ENCODE measurements at places on chromosomes 6 and 20.

GRCh38 chr20:50876063-50876685 is 55.1 kb downstream of the ADNP start:
- no peak for DNase-seq

- DNase-seq: peak; percentile 82
Measured at GRCh38 chr6:73580247-73581149, 59.7 kb upstream of the EEF1A1 start.

DNA sequence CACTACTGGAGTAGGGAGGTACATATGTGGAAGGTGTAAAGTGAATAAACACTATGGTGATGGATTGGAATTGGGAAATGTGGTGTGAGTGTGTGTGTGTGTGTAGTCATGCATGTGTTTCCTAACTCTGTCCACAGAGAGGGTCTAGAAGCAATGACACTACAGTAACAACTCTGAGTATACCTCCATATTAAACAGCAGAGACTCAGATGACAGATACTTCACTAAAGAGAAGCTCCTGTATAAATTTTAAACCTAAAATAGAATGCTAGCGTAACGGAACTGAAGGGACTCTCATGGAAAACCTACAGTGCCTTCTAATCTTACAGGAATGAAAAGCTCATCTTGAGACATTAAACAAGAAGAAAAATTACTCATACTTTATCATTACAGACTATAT is 150.5 kb downstream of the SLC16A10 start:
- no peak for DNase-seq

DNA sequence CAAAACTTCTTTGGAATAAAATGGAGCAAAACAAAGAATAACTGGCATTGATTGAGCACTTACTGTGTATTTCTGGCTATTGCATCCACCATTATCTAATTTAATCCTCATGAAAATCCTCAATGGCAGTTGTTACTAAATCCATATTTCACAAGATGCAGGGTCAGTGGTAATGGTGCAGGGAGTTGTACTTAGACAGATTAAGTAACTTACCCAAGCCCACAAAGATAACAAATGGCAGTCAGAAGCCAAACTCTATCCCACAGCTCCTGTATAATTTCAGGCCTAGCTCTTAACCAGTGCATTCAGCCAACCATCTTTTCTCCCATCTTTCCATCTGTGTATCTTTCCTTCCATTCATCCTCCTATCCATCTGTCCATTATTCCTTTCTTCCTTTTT is 29.3 kb upstream of the SSTR4 start:
- DNase-seq: no peak

DNA sequence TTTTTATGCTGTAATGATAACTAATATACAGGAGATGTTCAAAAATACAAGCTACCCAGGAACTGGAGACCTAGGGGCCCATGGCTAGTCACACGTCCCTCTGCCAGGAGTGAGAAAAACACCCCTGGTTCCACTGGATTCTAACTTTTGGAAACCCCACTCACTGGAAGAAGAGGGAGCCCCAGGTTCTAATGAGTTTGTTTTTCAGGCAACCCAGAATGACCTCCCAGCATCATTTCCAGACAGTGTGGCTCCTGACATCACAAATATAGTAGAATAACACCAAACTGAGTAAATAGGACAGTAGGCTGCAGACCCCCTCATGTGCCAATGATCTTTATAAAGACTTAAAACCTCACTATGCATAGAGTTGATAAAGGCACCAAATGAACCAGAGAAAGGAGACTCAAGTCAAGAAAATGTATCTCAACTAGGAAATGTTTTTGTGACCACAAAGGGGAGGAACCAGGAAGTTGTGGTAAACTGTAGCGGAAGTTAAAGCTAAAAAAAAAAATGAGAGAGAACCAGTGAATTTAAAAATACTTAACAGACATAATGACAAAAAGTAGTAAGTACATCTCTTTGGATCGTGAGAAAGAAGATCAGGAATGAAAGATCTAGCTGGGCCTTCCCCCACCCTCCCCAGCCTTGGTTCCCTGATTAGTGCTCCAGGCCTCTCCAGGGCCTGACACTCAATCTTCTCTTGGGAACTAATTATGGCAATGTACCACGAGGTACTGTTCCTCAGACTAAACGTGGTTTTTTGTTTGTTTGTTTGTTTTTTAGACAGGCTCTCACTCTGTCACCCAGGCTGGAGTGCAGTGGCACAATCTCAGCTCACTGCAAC is 19.8 kb downstream of the HLA-E start:
- no peak for DNase-seq

GRCh38 chr6:85460154-85460920 is 10.5 kb downstream of the NT5E start:
- no peak for DNase-seq

DNA sequence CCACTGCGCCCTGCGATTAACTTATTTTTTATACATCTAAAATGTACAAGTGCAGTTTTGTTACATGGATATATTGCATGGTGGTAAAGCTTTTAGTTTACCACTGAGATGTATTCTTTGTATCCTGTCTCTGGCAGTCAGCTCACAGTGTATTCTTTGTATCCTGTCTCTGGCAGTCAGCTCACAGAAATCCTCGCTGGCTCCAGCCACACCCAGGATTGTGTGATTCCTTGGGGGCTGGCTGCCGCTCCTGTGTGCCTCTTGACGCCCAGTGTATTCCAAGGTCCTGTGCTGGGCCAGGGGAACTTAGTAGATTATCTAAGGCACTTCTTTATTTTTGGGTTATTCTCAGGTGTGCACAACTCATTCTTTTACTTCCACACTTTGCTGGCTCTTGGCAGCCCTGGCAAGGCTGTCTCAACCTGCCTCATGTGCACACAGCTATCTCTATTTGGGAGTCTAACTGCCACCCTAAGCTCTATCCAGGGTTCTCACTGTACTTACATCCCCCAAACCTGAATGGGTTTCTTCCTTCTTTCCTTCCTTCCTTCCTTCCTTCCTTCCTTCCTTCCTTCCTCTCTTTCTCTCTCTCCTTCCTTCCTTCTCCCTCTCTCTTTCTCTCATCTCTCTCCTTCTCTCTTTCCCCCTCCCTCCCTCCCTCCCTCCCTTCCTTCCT is 12.4 kb upstream of the RNF24 start:
- DNase-seq: no peak

- DNase-seq: no peak
Measured at GRCh38 chr6:24778121-24778520, 3.4 kb downstream of the GMNN start.

DNA sequence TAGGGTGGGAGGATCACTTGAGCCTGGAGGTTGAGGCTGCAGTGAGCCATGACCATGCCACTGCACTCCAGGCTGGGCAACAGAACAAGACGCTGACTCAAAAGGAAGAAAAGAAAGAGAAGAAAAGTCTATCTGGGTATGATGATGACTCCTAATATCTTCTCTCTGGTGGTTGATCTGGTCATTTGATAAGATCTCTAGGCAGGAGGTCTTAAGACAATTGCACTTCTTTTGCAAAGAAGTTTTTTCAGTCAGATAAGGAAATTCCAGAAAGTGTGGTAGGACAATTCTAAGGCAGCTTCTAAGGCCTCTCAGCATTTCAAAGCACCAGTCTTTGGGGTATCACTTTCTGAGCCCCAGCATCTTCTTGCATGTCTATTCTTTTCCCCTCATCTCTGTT is 7.7 kb upstream of the AIF1 start:
- no peak for DNase-seq

DNA sequence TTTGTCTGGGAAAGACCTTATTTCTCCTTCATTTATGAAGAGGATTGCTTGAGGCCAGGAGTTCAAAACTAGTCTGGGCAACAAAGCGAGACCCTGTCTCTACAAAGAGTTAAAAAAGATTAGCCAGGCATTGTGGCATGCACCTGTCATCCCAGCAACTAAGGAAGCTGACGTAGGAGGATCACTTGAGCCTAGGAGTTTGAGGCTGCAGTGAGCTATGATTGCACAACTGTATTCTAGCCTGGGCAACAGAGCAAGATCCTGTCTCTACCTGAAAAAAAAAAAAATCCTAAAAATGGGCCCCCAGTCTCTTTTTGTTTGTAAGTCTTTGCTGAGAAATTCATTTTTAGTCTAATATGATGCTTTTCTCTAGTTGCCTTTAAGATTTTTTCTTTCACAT is 29.2 kb upstream of the EIF2S2 start:
- DNase-seq: no peak

- DNase-seq: peak; percentile 62
Measured at GRCh38 chr20:24991897-24992486, 559 bp downstream of the APMAP start.

DNA sequence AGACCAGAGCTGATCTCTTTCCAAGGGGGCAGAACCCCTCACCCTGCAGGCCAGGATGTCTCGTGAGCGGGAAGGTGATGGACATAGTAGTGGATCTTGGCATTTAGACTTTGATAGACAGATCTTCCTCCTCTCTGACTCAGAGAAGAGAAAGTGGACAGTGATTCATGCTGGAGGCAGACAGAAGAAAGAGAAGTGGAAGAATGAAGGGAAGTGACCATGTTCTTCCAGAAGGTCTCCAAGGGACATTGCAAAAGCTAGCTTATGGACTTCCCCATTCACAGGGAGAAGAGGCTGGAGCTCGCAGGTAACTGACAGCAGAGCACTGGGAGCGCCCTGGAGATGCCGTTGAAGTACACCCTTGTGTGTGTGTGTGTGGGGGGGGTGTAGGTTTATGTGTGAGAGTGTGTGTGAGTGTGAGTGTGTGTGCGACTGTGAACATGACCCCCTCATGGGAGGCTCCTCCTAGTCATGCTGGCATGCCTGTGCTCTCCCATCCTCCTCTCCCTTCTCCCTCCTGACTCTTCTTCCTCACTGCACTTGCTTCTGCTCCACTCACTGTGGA is 8.0 kb upstream of the RAET1L start:
- DNase-seq: no peak

DNA sequence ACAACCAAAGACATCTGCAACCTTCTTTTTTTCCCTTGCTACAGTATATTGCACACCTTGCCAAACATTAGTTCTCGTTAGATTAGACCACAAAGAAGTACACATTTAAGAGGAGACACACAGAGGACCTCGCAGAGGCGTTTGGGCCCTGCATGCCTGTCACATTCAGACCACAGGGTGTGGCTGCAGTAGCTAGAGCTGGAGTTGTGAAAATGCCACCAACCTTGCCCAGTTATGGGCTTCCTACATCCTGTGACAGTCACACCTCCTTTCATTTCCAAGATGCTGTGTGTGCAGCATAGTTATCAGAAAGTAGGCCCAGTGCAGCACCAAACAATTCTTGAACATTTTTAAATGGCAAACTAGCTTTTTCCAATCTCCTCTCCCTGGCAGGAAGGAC is 2.4 kb downstream of the SYNE1 start:
- DNase-seq: peak; percentile 19

GRCh38 chr6:446418-447366 is 55.1 kb downstream of the IRF4 start:
- no peak for DNase-seq

DNA sequence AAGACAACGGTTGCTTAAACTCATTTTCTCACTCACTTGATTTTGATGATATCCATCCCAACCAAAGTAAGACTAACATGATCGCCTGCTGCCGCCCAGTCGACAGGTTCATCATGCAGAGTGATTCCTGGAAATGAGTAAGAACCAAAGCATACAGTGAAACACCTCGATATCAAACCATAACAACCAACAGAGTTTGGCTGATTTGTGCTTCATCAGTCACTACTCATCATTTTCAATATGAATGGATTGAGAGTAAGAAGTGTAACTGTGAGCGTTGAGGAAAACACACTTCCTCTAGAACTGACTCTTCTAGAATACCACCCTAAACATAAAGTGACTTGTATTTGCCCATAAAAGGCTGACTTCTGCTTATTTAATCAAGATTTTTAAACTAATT is 29.2 kb upstream of the ALDH8A1 start:
- no peak for DNase-seq

DNA sequence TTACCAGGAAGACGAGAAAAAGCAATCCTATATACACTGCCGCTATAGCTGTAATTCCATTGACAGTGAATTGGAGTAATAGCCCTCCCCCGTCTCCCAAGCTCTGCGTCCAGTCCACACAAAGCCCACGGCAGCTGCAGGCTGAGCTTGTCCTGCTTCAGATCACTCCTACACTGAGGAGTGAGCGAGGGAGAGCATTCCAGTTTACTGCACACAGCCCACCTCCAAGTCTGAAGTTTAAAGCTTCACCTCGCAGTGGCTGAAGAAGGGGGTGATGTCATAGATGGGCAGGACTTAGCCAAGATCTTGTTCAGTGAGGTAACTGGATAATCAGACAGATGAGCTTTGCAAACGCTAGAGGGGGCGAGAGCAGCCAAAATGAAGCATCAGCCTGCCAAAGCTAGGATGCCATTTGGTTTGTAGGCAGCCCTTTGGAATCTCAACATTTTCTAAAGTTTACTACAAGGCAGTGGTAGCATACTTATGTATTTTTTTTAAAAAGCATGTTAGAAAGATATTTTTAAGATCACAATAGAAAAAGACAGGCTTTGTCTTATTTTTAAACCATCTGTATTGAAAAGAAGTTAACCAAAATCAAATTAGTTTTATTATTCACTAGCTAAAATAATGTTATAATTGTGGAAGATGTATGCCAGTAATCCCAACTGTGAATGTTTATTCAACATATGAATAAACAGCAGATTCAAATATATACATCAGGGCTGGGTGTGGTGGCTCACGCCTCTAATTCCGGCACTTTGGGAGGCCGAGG is at the start of gene FLRT3:
Gene FLRT3, minus strand, starts transcription at position 213 of the 772 bp plus-strand sequence. CDS start 10,106 bp downstream, outside the sequence.
- peak; percentile 72 for DNase-seq

- DNase-seq: no peak
Measured at GRCh38 chr6:2034256-2034655, 211.1 kb downstream of the GMDS start.

GRCh38 chr6:34926655-34927054 is 37.6 kb downstream of the ANKS1A start:
- DNase-seq: no peak

DNA sequence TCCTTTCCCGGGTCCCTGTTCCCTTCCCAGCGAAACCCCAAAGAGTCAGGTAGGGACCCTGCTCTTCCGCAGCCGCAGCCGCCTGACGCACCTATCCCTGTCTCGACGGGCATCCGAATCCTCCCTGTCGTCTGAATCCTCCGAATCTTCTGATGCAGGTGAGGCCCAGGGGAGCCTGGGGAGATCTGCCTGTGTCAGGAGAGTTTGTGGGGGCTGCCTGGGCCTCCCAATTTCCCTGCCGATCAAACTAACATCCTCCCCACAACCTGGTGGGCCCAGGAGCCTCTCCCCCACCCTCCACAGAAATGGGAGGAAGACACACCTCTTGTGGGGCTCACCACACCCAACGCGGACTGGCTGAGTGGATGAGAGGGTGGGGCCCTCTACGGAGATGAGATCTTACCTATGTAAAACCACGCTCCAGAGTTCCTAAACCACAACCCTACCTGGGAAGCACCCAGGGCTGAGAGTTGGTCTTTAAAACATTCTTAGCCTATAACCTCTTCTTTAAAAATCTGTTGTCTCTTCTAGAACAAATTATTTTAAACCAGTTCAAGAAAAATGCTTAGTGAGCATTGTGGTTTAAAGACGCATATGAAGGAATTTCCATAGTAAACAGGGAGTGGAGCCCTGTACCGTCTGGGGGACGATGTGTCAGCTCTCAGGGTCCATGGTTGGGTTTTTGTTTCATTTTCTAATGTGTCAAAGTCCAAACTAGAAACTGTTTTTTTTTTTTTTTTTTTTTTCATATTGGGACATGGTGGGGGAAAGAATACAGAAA is 1.7 kb downstream of the CDC25B start:
- no peak for DNase-seq
